ENCODE measurements at places on chromosomes 12 and 14.

GRCh38 chr14:20470603-20470901 is 1.3 kb downstream of the PNP start:
- peak; percentile 12 for DNase-seq

DNA sequence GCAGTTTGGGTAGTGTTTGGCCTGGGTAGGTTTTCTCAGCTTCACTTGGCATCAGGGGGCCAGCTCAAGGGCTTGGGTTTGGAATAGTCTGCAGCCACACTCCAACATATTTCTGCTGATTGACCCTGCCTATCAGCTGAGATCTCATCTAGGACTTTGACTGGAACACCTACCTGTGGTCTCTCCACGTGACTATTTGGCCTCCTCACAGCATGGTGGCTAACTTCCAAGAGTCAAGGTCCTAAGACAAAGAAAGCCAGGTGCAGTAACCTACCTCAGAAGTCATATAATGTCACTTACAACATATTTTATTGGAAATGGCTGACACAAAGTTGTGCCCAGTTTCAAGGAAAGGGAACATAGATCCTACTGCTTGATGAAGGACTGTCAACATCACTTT is 481.0 kb downstream of the EGLN3 start:
- no peak for DNase-seq

GRCh38 chr14:61528591-61529021 is 166.7 kb upstream of the HIF1A start:
- no peak for DNase-seq

DNA sequence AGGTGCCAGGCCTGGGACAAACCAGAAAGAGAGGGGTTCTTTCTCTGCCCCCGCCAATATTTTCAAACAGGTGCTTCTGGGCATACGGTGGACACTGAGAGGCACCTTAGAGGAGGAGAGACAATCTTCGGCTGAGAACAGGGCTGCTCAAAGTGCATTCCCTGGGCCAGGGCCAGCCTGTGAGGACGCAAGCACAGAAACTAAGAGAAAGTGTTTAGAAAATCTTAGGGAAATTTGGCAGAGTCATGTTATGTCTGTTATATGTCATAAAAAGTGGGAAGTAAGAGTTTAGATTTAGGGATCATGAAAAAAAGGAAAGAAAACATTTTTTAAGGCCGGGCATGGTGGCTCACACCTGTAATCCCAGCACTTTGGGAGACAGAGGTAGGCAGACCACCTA is 83.7 kb downstream of the VWF start:
- DNase-seq: no peak

DNA sequence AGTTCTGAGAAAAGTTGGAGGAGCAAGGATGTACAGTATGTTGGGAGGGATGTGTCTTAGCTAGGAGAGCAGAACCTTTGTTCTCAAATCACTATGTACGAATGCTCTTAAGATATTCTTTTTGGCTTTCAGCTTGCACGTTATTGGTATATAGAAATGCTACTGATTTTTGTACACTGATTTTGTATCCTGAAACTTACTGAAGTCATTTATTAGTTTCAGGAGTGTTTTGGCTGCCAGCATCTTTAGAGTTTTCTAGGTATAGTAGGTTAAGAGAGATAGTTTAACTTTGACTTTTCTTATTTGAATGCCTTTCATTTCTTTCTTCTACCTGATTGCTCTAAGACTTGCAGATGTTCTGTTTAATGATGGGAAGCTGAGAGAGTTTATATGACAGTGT is 442.8 kb upstream of the FBXO33 start:
- DNase-seq: no peak

- DNase-seq: no peak
These were observed 384.9 kb upstream of the FOXG1 start for GRCh38 chr14:28381656-28382055.

- no peak for DNase-seq
These were observed 5.3 kb upstream of the SERPINA5 start for GRCh38 chr14:94575730-94576585.

DNA sequence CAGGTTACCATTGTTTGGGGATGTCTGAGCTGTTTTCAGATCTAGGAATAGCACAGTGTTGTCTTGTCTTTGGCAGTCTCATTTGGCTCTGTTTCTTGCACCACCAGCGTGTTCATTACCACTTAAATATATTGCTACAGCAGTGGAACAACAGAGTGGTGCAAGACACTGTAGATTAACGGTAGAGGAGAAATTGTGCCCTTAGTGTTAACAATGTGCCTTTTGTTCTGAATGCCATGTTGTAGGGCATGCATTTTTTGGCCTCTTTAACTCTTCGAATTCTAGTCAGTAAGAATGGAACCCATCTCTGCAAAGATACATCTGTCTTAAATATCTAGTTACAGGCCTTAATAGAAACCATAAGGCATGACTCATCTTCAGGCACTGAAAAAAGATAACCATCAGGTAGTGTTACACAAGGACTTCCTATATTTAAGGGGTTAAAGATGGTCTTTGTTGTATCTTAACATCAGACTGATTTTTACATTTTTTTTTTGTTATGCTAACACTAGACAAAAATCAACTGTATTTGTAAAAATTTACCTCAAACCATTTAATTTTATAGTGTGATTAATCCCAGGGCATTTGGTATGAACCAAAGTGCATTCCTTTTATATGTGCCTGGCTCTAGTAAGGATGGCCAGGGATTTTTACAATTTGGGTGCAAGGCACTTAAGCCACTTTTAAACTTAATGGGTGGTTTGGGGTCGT is 12.9 kb downstream of the DYRK2 start:
- peak; percentile 76 for DNase-seq

GRCh38 chr14:52235434-52235833 is 32.1 kb upstream of the PTGDR start:
- no peak for DNase-seq

- DNase-seq: no peak
These were observed 53.9 kb downstream of the ETV6 start for GRCh38 chr12:11703378-11703777.

DNA sequence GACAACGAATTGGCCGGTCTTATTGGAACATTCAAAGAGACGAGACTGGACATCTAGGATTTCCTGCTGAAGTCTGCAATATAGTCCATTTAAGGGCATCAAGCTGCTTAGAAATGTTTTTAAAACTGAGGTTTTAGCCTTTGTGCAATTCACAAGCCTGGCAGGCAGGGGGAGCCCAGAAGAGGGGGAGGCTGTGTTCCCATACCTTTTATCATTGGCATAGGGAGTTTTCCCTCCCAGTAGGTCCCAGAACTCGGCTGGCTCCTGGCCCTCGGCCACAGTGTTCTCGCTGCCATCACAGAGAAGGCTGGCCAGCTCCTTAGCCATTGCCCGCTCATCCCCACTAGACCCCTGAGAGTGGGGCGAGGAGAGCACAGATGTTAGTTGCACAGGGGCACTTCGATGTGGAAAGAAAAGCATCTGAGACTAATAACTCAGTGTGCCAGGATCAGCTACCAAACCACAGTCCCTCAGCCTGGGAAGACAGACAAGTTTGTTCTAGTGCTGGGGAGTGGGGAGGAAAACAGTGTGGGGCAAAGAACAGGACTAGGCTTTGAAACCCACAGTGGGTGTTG is 15.1 kb downstream of the AVIL start:
- no peak for DNase-seq

GRCh38 chr12:109635717-109636116 is 62.1 kb downstream of the MVK start:
- DNase-seq: no peak

DNA sequence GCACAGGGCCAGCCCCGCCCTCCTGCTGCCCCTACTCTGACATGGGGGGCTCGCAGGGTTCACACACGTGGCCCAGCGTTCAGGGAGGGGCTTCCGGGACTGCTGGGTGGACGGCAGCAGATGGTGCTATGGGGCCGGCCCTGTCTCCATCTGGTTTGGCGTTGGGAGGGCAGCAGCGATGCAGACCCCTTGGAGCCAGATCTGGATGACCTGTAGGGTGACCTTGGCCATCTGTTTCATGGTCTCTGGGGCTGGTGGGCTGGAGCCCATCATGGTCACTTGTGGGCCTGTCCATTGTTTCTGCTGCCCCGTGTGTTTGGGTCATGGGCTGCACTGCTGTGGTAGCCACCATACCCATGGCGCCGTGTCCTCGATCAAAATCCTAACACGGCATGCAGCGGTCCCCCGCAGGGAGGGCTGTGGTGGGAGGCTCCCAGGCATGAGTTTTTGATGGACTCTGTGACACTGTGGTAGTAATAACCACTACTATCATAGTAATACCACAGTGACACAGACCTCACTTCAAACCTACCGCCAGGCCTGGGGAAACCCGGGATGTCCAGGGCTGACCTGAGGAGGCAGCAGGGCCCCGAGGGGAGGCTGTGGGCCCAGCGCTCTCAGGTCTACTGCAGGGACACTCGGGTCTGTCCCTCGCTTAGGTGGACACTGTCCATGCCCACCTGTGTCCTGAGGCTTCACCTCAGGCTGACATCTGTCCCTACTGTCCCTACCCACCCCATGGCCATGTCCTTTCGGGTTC is 359.4 kb downstream of the TMEM121 start:
- DNase-seq: no peak

- no peak for DNase-seq
These were observed 144.1 kb downstream of the RPAP3 start for GRCh38 chr12:47561746-47562145.

GRCh38 chr14:44988694-44989093 is 26.7 kb downstream of the TOGARAM1 start:
- peak; percentile 68 for DNase-seq

DNA sequence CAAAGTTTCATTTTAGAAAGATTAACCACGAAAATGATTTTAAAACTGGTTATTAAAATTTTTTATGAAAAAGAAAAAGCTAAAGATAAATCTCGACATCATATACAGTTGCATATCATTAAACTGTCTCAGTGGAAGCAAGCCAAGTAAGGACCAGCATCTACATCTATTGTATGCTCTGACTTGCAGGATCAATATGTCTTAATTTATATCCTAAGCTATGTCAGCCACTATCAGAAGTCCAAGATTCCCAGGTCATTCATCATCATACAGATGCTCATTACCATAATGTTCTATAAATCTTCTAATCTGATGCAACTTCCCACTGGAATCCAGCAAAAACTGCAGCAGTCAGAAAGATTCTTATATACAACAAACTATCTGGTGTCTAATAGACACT is 43.5 kb downstream of the CMAS start:
- no peak for DNase-seq

DNA sequence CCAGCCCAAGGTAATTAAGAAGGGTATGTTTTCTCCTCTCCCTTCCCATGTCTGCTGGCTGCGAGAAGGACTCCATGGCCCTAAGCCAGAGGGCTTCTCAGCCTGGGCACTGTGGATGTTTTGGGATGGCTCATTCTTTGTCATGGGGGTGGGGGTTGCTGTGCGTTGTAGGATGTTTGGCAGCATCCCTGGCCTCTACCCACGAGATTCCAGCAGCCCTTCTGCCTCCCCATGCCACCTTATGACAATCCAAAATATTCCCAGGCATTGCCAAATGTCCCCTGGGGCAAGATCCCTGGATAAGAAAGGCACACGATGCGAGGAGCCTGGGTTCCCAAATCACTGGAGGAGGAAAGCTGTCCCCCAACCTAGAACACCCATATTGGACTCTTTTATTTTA is 36.4 kb downstream of the DAO start:
- no peak for DNase-seq

DNA sequence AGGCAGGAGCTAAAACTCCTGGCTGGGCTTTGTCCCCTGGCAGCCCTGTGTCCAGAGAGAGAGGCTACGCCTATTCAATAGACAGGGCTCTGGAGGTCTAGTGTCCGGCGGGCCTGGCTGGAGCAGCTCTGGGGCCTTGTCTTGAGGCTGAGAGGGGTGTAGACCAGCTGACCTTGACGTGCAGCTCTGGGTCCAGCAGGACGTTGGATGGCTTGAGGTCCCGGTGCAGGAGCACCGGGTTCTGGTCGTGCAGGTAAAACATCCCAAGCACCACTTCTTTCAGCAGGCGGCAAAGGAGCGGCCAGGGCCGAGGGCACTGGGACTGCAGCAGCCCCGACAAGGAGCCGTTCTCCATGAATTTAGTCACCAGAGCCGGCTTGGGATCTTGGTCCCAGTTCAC is 948 bp downstream of the RIPK3 start:
- DNase-seq: no peak

GRCh38 chr12:94561943-94562411 is 88.4 kb downstream of the TMCC3 start:
- DNase-seq: no peak

- DNase-seq: peak; percentile 42
These were observed 283.3 kb upstream of the PWP1 start for GRCh38 chr12:107402041-107403022.

DNA sequence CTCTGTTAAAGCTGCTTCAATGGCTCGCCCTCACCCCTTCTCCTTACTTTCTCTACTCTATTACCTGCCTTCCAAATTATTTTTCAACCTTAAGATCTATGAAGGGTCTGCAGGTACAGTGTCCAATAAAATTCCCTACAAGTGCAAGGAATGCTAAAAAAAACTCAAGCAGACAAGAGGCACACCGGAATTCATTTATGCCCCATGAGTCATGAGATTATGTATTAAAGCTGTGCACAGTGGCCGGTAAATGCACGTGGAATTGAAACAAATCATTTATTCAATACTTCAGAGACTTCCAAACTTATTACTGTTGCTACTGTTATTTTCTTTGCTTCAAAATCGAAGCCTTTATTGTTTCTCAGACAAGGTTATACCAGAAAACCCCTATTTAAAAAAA is 68.4 kb downstream of the ST8SIA1 start:
- no peak for DNase-seq

- DNase-seq: no peak
These were observed 12.5 kb downstream of the PLD4 start for GRCh38 chr14:104937161-104937560.

- no peak for DNase-seq
These were observed 39.4 kb upstream of the FUT8 start for GRCh38 chr14:65373016-65373670.

DNA sequence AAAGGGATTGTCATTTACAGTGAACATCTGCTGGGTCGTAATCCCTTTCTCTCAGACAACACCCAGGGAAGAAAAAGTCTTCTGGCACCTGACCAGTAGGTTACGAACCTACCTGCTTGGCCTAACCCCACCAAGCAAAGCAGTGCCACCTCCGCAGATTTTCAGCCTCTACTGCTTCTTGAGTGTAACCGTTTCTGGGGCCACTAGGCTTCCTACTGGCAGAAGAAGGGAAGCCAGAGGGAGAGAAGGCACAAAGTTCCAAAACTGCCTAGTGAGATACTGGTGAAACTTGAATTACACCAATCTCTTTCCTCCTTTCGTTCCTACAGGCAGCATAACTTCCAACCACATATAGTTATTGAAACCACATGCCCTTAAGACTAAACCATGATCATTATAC is 383.6 kb downstream of the BCAT1 start:
- no peak for DNase-seq
